ENCODE measurements at places on chromosomes 4 and X.

DNA sequence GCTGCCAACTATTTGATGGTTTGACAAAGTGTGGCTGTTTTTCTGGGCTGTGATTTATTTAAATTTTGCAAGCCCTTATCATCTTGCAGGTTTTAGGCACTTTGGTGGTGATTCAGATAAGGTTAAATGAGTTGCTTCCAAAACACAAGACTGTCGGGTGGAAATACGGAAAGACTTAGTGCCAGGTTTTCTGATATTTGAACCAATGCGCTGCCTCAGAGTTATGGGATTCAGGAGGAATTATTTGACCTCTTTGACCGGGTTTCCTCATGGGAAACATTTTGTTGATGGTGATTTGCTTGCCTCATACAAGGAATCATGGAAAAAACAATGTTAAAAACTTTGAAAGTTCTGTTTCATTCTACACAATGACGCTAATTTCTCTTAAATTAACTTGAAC lies 136.1 kb upstream of the MAP9 start:
- DNase-seq, result no peak

- DNase-seq, result no peak
Observed at GRCh38 chr4:3308691-3309090, 15.9 kb downstream of the RGS12 start.

DNA sequence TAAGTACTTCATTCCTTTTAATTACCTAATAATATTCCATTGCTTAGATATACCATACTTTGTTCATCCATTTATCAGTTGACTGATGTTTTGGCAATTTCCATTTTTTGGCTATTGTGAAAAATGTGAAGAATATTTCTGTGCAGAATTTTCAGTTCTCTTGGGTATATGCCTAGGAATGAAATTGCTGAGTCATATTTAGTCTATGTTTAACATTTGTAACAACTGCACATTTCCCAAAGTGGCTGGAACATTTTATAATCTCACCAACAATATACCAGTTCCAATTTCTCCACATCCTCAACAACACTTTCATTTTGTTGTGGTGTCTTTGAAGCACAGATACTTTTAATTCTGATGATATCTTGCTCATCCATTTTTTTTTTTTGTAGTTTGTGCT lies 215.5 kb downstream of the PDGFC start:
- no peak for DNase-seq

DNA sequence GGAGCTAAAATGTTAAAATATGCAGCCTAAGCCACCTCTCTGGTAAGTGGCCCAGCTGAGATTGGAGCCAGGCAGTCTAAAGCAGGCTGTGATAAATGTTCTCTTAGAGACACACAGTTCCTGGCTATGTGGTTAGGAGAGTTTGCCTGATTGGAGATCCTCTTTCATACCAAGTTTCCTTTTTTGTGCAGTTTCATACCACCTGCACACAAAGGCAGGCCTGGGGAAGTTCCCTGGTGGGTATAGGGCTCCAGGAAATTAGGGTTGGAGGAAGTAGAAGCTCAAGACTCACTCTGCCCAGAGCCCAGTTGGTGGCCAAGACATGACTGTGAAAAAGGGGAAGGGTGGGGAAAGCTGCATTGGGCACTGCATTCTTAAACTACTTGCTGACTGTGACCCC lies 16.9 kb downstream of the CYBB start:
- no peak for DNase-seq

DNA sequence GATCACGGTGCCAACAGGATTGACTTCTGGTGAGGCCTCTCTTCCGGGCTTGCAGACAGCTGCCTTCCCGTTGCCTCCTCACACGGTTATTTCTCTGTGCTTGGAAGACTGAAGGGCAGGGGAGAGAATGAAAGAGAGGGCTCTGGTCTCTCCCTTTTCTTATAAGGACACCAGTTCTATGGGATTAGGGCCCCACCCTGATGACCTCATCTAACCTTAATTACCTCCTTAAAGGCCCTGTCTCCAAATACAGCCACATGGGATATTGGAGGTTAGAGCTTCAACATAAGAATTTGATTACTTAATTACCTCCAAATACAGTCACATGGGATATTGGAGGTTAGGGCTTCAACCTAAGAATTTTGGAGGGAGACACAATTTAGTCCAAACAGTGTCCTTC lies 46.5 kb downstream of the EVC start:
- DNase-seq, result no peak

- no peak for DNase-seq
Observed at GRCh38 chr4:151418385-151418784, 9.4 kb downstream of the FHIP1A start.

DNA sequence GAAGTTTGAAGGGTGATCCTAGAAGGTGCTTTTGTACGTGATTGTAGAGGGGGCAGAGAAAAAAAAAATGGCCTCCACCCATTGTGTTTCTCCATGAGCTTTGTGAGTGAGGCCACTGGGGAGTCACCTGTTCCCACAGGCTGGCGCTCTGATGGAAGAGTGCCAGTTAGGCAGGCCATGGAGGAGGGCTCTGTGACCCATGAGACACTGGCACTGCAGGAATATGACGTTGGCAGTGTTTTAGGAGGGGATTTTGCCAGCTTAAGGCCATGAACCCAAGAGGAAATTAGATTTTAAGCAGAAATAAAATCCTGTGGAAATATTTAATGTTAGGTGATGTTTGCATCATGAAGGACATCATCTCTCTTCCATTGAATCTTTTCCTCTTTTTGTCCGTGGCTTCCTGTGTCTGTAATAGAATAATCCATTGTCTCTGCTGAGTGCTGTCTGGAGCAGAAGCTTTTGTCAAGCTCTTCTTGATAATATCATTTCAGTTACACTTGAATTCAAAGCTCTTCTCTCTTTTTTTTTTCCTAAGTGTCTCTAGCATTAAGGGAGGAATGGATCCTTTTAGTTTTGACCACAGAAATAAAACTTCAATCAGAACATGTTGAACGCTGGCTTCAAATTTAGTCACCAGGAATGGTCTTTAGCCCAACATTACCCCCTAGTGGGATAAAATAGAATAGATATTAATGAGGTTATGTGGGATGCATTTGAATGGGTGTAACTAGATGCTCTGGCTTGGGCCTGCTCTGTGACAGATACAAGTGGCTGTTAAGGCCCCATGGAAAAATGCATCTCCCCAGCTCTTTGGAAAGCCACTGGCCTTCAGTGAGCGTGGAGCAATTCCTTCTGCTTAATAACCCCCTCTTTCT lies 41.0 kb upstream of the UCP1 start:
- no peak for DNase-seq

- DNase-seq, result no peak
Observed at GRCh38 chr4:123299212-123299691, 97.3 kb upstream of the SPRY1 start.

DNA sequence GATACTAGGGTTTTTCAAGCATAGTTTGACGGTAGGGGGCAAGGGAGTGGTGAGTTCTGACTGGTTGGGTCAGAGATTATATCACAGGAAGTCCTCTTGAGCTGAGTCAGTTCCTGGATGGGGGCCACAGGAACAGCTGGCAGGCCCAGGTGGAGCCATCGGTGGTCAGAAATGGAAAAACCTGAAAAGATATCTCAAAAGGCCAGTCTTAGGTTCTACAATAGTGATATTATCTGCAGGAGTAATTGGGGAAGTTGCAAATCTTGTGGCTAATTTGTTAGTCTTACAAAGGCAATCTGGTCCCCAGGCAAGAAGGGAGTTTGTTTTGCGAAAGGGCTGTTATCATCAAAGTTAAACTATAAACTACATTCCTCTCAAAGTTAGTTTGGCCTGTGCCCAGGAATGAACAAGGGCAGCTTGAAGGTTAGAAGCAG lies 159.3 kb downstream of the PTCHD1 start:
- no peak for DNase-seq

- DNase-seq, result no peak
Observed at GRCh38 chr4:148849581-148849980, 407.4 kb upstream of the NR3C2 start.

GRCh38 chrX:47579537-47579936 lies 2.7 kb upstream of the TIMP1 start:
- peak; percentile 90 for DNase-seq

DNA sequence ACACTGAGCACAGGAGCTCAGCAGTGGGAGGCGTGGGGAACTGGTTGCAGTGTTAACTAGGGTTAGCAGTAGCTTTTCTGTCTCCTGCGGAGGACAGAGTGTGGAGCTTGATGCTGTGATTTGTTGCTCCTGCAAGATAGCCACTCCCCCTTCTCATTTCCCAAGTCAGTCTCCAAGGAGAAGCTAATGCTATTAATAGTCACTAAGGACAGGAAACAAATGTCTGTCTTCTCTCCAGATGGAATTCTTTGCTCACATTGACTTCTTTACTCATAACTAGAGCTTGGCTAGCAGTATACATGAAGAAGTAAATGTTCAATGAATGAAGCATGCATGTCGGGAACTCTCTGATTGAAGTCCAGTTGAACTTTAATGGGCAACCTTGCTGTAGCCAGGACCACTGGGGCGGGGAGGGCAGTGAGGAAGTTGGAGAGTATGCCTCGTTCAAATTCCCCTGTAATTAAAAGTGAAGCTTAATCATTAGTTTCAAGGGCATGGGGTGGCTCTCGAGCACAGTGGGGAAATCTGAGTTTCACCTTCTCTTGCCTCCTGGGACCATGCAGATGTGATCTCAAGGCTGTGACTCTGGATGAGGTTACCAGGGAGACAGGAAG lies 156.6 kb upstream of the SCML1 start:
- DNase-seq, result no peak

- DNase-seq, result peak; percentile 91
Observed at GRCh38 chrX:108439426-108439942, at the start of gene COL4A5. TSS of gene COL4A5 (plus strand) at chrX:108439838. CDS start at chrX:108440126, 288 bp downstream.

DNA sequence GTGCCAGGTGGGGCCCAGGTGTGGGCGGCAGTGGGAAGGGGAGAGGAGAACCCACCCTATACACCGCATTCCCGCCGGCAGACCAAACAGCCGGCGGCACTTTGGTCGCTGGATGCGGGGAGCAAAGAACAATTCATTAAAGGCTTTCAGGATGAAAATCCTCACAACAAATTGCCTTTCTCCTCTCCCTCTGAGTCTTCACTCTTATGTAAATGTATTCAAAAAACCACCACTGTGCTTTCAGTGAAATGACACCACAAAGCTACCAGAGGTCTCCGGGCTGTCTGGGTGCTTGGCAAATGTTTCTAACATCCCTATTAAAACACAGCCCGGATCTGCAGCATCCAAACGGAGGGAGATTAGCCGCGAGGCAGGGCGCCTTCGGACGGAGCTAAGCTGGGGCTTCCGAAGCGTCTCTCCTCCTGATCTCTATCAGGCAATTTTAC lies 171.8 kb upstream of the TBL1X start:
- DNase-seq, result no peak

DNA sequence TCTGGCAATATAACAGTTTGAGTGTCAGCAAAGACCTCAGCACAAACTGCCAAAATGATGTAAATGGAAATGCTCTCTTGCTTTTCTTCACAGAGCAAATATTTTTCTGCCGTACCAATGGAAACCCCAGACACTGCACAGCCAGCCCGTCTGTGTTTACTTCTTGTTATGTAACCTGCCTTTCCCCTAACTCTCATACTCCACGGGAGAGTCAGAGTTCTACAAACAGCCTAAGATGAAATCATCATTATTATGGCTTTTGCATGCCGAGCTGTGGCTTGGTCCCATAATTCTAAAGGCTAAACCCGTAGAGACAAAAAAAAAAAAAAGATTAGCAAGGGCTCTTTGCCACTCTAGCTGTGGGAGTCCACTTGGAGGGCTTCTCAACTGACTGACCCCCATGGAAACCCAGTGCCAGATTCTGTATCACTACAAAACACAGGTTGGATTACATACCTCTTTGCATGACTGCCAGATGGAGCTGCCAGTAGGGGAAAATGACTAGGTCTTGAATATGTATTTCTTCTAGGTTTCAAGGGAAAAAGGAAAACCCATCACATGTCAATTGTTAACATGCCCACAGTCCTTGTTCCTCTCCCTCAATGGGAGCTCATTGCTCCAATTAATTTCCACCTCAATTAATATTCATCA lies 197.2 kb upstream of the CNKSR2 start:
- DNase-seq, result no peak

DNA sequence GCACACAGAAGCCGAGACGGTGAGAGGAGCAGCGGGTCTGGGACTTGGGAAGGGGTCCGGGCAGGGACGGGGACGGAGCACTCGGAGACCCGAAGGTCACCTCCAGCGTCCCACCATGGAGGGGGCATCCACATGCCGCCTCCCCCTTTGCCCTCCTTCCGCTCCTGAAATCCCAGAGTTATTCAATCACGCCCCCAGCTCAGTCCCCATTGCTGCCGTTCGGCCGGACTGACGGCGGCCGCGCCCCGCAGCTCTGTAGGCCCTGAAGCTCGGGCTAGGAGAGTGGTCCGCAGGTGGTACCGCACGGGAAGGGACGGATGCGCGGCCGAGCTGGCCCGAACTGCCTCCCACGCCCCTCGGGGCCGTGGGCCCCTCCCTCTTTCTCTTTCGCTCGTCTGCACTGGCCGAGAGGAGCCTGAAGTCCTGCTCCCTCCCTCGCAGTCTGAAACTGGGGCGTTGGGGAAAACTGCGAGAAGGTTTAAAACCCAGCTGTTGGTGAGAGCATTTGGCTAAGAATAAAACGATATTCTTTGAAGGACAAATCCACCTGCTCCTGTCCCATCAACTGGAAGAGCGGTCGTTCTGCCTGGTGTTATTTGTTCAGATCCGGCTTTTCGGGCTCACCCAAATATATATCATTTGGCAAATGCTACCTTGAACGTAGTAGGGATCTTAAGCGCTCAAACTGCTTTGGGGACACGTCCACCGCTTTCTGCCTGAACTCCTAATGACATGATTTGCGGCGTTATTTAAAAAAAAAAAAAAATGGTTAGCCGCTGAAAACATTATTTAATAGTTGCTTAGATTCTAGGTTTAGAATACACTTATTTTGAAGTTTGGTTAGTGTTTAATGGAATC lies 719 bp downstream of the USO1 start:
- DNase-seq, result peak; percentile 92

GRCh38 chr4:128571747-128572146 lies 237.8 kb upstream of the JADE1 start:
- no peak for DNase-seq

DNA sequence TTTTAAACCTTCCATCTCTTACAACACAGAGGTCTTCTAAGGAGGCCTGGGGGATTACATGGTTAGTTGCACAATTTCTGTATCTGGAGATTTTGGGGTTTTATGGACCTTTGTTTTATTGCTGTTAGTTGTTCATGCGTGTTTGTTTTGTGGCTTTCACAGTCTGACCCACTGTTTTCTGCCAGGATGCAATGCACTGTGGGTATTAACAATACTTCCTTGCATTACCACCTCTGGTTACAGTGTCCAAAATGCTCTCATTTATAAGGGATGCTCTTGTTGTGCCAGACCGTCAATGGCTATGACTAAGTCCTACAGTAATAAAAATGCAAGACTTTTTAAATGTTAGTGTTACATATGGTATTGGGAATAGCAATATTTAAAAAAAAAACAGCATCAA lies 730.2 kb downstream of the KCTD8 start:
- no peak for DNase-seq

DNA sequence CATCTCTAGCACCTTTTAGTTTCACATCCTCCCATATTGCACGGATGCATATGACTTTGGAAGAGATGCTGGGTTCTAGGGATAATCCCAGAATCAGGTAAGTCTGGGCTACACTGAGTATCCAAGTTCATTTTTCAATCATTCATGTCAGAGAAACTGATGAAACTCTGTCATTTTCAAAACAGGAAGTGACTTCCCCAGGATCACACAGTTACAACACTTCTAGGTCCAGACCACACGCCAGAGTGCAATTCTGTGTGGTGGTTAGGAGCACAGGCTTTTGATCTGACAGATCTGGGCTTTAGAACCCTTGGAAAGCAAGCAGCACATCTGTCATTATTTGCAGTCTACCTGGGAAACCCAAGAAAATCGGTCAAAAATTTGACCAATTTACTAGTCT lies 52.1 kb upstream of the CDKN2AIP start:
- DNase-seq, result no peak
